ENCODE measurements at places on chromosomes 5 and 9. TPM values are rescaled to one million over a fixed set of nuclear protein-coding genes. Genes with fewer than 3 reads are reported as not detected.

DNA sequence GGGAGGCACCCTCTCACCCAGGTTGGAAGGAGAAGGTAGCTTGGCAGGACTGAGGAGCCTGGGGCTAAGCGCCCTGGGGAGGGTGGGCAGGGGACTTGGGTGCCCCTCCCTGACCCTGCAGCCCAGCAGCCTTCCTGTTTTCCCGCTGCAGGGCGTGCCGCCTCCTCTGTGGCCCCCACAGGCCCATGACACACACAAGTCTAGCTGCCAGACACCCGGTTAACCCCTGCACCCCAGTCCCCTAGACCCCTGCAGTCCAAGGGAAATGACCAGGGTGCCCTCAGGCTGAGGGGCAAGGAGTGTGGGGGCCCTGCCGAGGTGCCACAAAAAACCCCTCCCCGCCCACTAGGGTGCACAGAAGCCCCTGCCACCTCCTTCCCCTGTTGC is 33.0 kb downstream of the GOLGA2 start:
- peak; percentile 70 for DNase-seq

GRCh38 chr5:169139480-169140050 is 161.4 kb downstream of the SLIT3 start:
- DNase-seq: no peak

DNA sequence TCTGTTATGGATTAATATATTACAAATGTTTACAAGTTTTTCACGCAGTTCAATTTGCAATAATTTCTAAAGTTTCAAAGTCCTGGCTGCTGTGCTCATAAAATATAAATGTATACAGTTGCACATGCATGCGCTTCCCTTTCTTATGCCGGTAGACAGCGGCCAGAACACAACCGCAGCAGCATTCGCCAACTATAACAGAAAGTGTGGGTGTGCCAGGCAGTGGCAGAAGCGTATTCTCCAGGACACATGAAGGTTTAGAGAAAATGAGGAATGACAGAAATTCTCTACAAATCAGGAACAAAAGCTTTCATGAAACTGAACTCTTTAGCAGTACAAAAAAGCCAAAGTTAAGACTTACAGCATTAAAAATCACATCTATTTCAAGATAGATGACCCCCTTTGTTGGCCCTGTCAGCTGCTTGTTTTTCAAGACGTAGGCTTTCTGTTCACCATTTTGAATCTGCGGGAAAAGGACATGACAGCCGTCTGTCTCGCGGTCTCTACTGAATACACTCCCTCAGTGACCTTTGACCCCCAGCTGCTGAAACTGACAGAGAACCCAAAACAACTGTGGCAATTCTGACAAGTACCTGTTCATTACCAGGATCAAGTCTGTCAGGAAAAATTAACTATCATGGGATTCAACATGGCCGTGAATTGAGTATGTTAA is 252.2 kb downstream of the SLF1 start:
- DNase-seq: no peak

Gene WNT8A
- total RNA-seq: not detected

Gene IFNB1
- total RNA-seq: not detected

Gene IFNK
- not detected for total RNA-seq

Gene NPR3
- 51.0 TPM for total RNA-seq

Gene PCDHB16
- total RNA-seq: 5.3 TPM

Data from right atrium auricular region (tissue), 2 donors.